ENCODE measurements at places on chromosomes 2 and 18. TPM values are rescaled to one million over a fixed set of nuclear protein-coding genes. Genes with fewer than 3 reads are reported as not detected.
A peak's percentile ranks its signal among the peaks of the same experiment; 100 is the strongest.

ATP6V1B1 gene
- total RNA-seq: 1.6 TPM

WDFY1 gene
- 39.6 TPM for total RNA-seq

PXDN gene
- 47.9 TPM for total RNA-seq

TTC27 gene
- 21.2 TPM for total RNA-seq

NYAP2 gene
- 0.13 TPM for total RNA-seq

CAMKMT gene
- total RNA-seq: 10.7 TPM

ZDBF2 gene
- total RNA-seq: 29.4 TPM

ELOA2 gene
- not detected for total RNA-seq

SLC25A12 gene
- total RNA-seq: 15.6 TPM

PSMG2 gene
- 51.9 TPM for total RNA-seq

CCDC74A gene
- total RNA-seq: 81.5 TPM

OTOS gene
- not detected for total RNA-seq

- no peaks in the 10 kb centered on the region for H3K36me3 ChIP-seq
- no peak overlapping the region for H3K4me3 ChIP-seq
- no peaks in the 10 kb centered on the region for H3K4me1 ChIP-seq
- DNase-seq: no peak
- no peaks in the 10 kb centered on the region for H3K27me3 ChIP-seq
These were observed 354.2 kb upstream of the GALNT5 start for GRCh38 chr2:156903335-156903734.

DNA sequence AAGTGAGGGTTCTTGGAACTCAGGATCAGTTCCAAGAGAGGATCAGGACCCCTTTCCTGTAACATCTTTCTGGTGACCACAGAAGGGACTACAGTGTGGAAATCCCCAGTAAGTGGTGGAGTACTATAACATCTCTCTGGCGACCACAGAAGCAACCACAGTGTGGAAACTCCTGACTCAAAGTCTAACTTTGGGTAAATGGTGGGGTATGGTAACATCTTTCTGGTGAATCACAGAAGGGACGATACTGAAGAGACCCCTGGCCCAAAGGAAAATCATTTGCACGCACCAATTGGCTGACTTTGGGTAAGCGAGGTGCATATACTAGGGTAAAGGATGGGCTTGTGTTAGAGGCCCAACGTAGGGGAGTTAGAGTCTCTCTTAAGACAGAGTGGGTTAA is 56.3 kb upstream of the GULP1 start:
- no peaks in the 10 kb centered on the region for H3K36me3 ChIP-seq
- no peaks in the 10 kb centered on the region for H3K4me1 ChIP-seq

DNA sequence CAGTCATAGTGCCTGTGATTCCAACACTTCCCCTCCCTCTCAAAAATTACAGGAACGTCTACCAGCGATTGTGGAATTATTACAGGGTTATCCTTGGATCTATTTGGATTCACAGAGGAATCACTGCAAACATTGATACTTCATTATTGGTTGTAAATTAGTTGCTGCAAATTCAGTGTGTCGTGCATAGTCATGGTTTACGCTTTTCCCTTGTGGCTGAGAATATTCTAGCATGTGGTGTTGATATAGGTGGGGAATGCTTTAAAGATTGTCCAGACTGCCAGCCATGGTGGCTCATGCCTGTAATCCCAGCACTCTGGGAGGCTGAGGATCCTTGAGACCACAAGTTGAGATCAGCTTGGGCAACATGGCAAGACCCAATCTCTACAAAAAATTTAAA is 48.7 kb upstream of the PDK1 start:
- H3K27me3 ChIP-seq: no peaks in the 10 kb centered on the region

GRCh38 chr2:186540941-186541340 is 48.9 kb upstream of the ITGAV start:
- H3K4me1 ChIP-seq: no peaks in the 10 kb centered on the region
- H3K27me3 ChIP-seq: no peaks in the 10 kb centered on the region
- no peak overlapping the region for H3K4me3 ChIP-seq
- no peak overlapping the region for H3K27ac ChIP-seq

- H3K36me3 ChIP-seq: no peaks in the 10 kb centered on the region
- no peak for DNase-seq
- H3K4me3 ChIP-seq: no peak overlapping the region
- no peaks in the 10 kb centered on the region for H3K4me1 ChIP-seq
These were observed 29.0 kb downstream of the LPIN1 start for GRCh38 chr2:11775384-11775783.

GRCh38 chr2:28276076-28276618 is 116.5 kb upstream of the FOSL2 start:
- no peaks in the 10 kb centered on the region for H3K36me3 ChIP-seq
- H3K4me1 ChIP-seq: peaks cover 9% of the 10 kb centered on the region
- no peak overlapping the region for H3K4me3 ChIP-seq
- DNase-seq: no peak

- no peaks in the 10 kb centered on the region for H3K4me1 ChIP-seq
- H3K27me3 ChIP-seq: no peaks in the 10 kb centered on the region
- H3K4me3 ChIP-seq: no peak overlapping the region
- H3K27ac ChIP-seq: no peak overlapping the region
These were observed 36.5 kb upstream of the HPCAL1 start for GRCh38 chr2:10266133-10266620.

- no peaks in the 10 kb centered on the region for H3K36me3 ChIP-seq
- H3K27me3 ChIP-seq: no peaks in the 10 kb centered on the region
- no peaks in the 10 kb centered on the region for H3K4me1 ChIP-seq
- no peak overlapping the region for H3K27ac ChIP-seq
- no peak for DNase-seq
- H3K4me3 ChIP-seq: no peak overlapping the region
These were observed 44.4 kb upstream of the PEX13 start for GRCh38 chr2:60972889-60973656.

- no peak for DNase-seq
- no peak overlapping the region for H3K27ac ChIP-seq
- H3K27me3 ChIP-seq: no peaks in the 10 kb centered on the region
- H3K4me3 ChIP-seq: no peak overlapping the region
- no peaks in the 10 kb centered on the region for H3K36me3 ChIP-seq
- no peaks in the 10 kb centered on the region for H3K4me1 ChIP-seq
These were observed 56.5 kb downstream of the TPGS2 start for GRCh38 chr18:36772241-36772723.

GRCh38 chr2:200466425-200467418 is 43.1 kb downstream of the KCTD18 start:
- no peaks in the 10 kb centered on the region for H3K36me3 ChIP-seq
- DNase-seq: peak; percentile 53
- no peaks in the 10 kb centered on the region for H3K27me3 ChIP-seq
- H3K4me3 ChIP-seq: no peak overlapping the region
- H3K4me1 ChIP-seq: peaks cover 2% of the 10 kb centered on the region

DNA sequence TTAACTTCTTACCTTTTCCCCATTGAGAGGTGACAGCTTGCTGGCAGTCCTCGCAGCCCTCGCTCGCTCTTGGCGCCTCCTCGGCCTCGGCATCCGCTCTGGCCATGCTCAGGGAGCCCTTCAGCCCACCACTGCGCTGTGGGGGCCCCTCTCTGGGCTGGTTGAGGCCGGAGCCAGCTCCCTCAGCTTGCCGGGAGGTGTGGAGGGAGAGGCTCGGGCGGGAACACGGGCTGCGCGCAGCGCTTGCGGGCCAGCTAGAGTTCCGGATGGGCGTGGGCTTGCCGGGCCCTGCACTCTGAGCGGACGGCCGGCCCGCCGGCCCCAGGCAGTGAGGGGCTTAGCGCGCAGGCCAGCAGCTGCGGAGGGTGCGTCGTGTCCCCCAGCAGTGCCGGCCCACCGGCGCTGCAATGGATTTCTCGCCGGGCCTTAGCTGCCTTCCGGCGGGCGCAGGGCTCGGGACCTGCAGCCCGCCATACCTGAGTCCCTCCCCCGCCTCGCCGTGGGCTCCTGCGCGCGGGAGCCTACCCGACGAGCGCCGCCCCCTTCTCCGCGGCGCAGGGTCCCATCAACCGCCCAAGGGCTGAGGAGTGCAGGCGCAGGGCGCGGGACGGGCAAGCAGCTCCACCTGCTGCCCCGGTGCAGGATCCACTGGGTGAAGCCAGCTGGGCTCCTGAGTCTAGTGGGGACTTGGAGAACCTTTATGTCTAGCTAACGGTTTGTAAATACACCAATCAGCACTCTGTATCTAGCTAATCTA is 335.0 kb downstream of the CBLN2 start:
- no peak for DNase-seq
- H3K27ac ChIP-seq: no peak overlapping the region
- no peaks in the 10 kb centered on the region for H3K4me1 ChIP-seq
- H3K27me3 ChIP-seq: no peaks in the 10 kb centered on the region

- DNase-seq: no peak
- H3K36me3 ChIP-seq: no peaks in the 10 kb centered on the region
- H3K27me3 ChIP-seq: no peaks in the 10 kb centered on the region
- no peak overlapping the region for H3K4me3 ChIP-seq
- no peaks in the 10 kb centered on the region for H3K4me1 ChIP-seq
These were observed 70.8 kb downstream of the KCNE4 start for GRCh38 chr2:223122781-223123180.

- no peak overlapping the region for H3K27ac ChIP-seq
- H3K4me1 ChIP-seq: no peaks in the 10 kb centered on the region
- H3K4me3 ChIP-seq: no peak overlapping the region
- no peaks in the 10 kb centered on the region for H3K36me3 ChIP-seq
These were observed 66.3 kb downstream of the EIF5B start for GRCh38 chr2:99403524-99403923.

GRCh38 chr2:156526950-156527636 is 90.9 kb downstream of the GPD2 start:
- H3K27ac ChIP-seq: no peak overlapping the region
- no peaks in the 10 kb centered on the region for H3K27me3 ChIP-seq
- H3K36me3 ChIP-seq: peaks cover 2% of the 10 kb centered on the region
- DNase-seq: no peak
- no peak overlapping the region for H3K4me3 ChIP-seq
- no peaks in the 10 kb centered on the region for H3K4me1 ChIP-seq

GRCh38 chr2:231605607-231606091 is 13.0 kb downstream of the TEX44 start:
- peaks cover 10% of the 10 kb centered on the region for H3K4me1 ChIP-seq
- no peaks in the 10 kb centered on the region for H3K36me3 ChIP-seq
- no peaks in the 10 kb centered on the region for H3K27me3 ChIP-seq
- peak overlapping the region; percentile 97 for H3K27ac ChIP-seq

- peaks cover 15% of the 10 kb centered on the region for H3K4me1 ChIP-seq
- H3K27me3 ChIP-seq: no peaks in the 10 kb centered on the region
- H3K27ac ChIP-seq: no peak overlapping the region
- no peak overlapping the region for H3K4me3 ChIP-seq
- DNase-seq: no peak
These were observed 29.4 kb upstream of the ST3GAL5 start for GRCh38 chr2:85917887-85918795.

GRCh38 chr2:189608170-189608569 is 27.6 kb upstream of the SLC40A1 start:
- DNase-seq: no peak
- no peaks in the 10 kb centered on the region for H3K36me3 ChIP-seq
- no peaks in the 10 kb centered on the region for H3K27me3 ChIP-seq
- H3K4me3 ChIP-seq: no peak overlapping the region
- H3K4me1 ChIP-seq: peaks cover 2% of the 10 kb centered on the region

GRCh38 chr18:75267643-75268363 is 57.2 kb downstream of the TSHZ1 start:
- DNase-seq: no peak
- no peak overlapping the region for H3K27ac ChIP-seq
- H3K4me1 ChIP-seq: peaks cover 10% of the 10 kb centered on the region
- no peak overlapping the region for H3K4me3 ChIP-seq

DNA sequence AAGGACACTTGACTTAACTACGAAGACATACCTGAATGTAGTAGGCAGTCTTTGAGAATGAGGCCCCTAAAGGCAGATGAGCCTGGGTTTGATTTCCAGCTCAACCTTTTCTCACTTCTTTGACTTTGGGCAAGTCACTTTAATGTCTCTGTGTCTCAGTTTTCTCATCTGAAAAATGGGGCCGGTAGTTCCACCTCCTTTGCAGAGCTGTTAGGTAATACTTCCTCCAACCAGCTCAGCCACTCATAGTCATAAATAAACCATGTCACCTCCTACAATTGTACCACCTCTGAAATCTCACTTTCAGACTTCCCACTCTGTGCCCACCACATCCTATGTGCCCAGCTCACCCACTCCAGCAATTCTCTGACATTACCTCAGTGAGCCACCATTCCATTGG is 10.4 kb downstream of the ARHGAP25 start:
- DNase-seq: no peak
- no peaks in the 10 kb centered on the region for H3K4me1 ChIP-seq
- H3K27ac ChIP-seq: no peak overlapping the region
- H3K4me3 ChIP-seq: no peak overlapping the region
- no peaks in the 10 kb centered on the region for H3K27me3 ChIP-seq
- H3K36me3 ChIP-seq: no peaks in the 10 kb centered on the region

- H3K4me3 ChIP-seq: no peak overlapping the region
- no peak overlapping the region for H3K27ac ChIP-seq
- H3K27me3 ChIP-seq: no peaks in the 10 kb centered on the region
- no peaks in the 10 kb centered on the region for H3K4me1 ChIP-seq
- H3K36me3 ChIP-seq: no peaks in the 10 kb centered on the region
These were observed 828.9 kb downstream of the EPHA4 start for GRCh38 chr2:220743203-220743602.
